ENCODE measurements at places on chromosomes 2 and 18. TPM values are rescaled to one million over a fixed set of nuclear protein-coding genes. Genes with fewer than 3 reads are reported as not detected.

Gene MC5R
- not detected for total RNA-seq

Gene SETBP1
- 16.4 TPM for total RNA-seq

GRCh38 chr2:196696423-196697079 lies 57.0 kb downstream of the CCDC150 start:
- DNase-seq: no peak

Gene EPB41L3
- total RNA-seq: 23.7 TPM

GRCh38 chr2:55229221-55229620 lies 2.9 kb downstream of the CLHC1 start:
- no peak for DNase-seq

GRCh38 chr2:218230882-218231281 lies 13.9 kb downstream of the ARPC2 start:
- DNase-seq: no peak

- no peak for DNase-seq
These were observed 52.3 kb downstream of the SOS1 start for GRCh38 chr2:39068299-39069135.

- DNase-seq: no peak
These were observed 3.4 kb downstream of the VSNL1 start for GRCh38 chr2:17543848-17544247.

Gene MEP1B
- total RNA-seq: not detected

Gene HOXD11
- not detected for total RNA-seq

DNA sequence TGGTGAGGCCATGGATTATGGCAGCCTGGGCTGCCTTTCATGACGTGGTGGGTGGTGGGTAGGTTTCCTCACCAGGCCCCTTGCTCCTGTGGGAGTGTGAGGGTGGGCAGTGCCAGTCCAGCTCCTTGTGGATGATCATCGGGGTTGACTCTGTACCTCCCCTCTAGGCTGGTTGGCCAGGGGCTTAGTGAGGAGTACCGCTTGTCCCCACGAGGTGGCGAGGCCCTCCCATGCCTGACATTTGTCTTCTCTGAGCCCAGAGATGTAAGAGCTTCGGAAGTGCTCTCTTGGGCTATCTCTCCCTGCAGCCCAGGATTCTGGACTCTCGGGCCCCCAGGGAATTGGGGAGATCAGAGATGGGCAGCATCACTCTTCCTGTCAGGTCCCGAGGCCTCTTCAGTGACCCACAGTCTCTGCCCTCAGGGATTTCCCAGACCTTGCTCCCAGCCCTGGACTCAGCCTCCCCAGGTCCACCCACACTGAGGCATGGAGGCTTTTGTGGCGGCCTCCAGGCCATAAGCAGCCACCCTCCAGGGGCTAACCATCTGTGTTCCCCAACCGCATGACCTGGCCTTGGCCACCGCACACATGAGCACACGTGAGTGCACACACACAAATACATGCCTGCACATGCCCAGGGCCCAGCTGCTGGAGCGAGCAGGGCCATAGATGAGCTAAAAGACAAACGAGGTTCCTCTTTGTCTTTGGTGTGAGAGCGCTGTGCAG lies 6.5 kb downstream of the SPR start:
- peak; percentile 81 for DNase-seq

DNA sequence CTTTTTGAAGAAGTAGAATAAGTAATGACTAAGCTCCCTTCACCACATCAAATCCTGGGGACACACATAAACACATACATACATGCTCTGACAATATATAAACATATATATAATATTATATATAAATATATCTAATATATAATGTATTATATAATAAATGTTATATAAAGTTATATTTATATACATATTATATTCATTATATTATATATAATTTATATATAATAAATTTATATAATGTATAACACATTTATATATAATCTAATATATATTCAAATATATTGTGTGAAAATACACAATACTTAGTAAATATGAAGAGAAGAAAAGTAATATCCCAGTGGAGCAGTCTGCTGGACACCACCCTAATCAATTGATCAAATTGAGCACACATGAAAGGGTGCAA lies 2177.9 kb upstream of the CELF4 start:
- no peak for DNase-seq

DNA sequence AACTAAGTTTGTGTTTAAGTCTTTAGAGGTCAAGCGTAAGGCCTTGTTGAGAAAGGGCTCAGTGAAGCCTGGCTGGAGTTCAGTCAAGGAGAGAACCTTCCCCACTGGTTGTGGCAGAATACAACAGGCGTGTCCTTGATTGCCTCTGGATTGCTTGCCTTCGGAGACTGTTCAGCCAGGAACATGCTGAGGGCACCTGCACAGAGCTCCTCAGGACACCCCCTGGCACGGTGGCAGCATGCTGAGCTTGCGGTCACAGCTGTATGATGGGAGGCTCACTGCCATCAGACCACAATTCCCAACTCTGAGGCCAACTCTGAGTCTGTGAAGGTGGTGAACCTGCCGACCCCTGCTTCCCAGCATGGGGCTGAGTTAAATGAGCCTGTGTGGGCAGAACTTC lies 130.0 kb downstream of the LPIN1 start:
- DNase-seq: no peak

Gene RGPD4
- 0.11 TPM for total RNA-seq

- DNase-seq: no peak
These were observed 185.8 kb downstream of the FMNL2 start for GRCh38 chr2:152520759-152521158.

- no peak for DNase-seq
These were observed 53.4 kb downstream of the SLC66A2 start for GRCh38 chr18:79897940-79898625.

Gene SIX3
- not detected for total RNA-seq

Gene MRO
- 7.2 TPM for total RNA-seq

Gene UGT1A8
- total RNA-seq: not detected

Gene TMEM17
- total RNA-seq: 1.6 TPM

Gene SPDYA
- total RNA-seq: 1.3 TPM

Gene CAPN14
- total RNA-seq: 0.08 TPM

DNA sequence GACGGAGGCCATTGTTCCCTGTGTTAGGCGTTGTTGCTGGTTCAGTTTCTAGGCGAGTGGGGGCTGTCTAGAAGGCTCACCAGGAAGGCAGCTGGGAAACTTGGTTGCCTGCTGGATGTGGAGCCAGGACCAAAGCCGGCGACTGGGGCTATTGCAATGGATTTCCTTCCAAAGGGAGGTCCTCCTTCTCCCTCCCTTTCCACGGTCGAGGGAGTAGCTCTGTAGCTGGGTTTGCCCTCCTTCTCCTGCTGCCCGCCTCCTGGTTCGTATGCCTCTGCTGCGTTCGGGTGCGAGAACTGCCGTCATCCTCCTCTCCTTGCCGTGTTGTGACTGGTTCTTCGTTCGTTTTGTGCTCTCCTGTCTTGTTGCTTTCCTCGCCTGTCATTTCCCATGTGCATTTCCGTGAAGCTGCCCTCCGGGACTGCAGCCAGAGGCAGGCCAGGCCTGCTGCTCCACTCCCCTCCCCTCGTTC lies 203.4 kb downstream of the NEDD4L start:
- peak; percentile 66 for DNase-seq

Data from right cardiac atrium (tissue), 5 donors.